BJ (cell line): ENCODE measurements at places on chromosomes 7 and 10.

- DNase-seq, result no peak
Measured at GRCh38 chr10:50604809-50605208, 18.9 kb downstream of the SGMS1 start.

GRCh38 chr7:110454713-110455112, 636.2 kb upstream of the LRRN3 start:
- DNase-seq, result no peak

- no peak for DNase-seq
Measured at GRCh38 chr10:66828957-66829356, 96.9 kb upstream of the LRRTM3 start.

- no peak for DNase-seq
Measured at GRCh38 chr10:94673614-94674321, 9.8 kb upstream of the CYP2C18 start.

- no peak for DNase-seq
Measured at GRCh38 chr10:61993711-61994401, 92.4 kb downstream of the ARID5B start.

- no peak for DNase-seq
Measured at GRCh38 chr10:79007421-79008319, 61.1 kb upstream of the ZMIZ1 start.

DNA sequence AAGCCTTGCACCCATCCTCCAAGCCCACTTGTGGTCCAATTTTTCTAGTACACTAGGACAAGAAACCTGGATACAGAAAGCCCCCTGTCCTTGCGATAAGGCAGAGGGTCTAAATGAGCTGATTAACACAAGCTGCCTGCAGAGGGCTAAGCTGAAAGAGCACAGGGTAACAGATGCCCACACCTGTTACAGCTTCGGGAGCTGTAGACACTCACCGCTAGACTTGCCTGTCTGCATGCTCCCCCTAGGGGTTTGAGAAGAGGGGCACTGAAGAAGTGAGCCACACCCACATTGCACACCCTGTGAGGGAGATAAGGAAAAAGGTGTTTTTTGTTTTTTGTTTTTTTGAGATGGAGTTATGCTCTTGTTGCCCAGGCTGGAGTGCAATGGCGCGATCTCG, 386.5 kb upstream of the AUTS2 start:
- no peak for DNase-seq

DNA sequence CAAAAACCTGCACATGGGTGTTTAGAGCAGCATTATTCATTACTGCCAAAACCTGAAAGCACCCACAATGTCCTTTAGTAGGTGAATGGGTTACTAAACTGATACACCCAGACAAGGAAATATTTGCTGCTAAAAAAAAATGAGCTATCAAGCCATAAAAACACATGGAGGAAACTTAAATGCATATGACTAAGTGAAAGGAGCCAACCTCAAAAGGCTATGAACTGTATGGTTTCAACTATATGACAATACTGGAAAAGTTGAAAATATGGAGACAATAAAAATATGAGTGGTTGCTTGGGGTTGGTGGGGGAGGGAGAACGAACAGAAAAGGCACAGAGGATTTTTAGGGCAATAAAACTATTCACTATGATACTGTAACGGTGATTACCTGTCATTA, 291.0 kb downstream of the TNS3 start:
- no peak for DNase-seq

- peak; percentile 10 for DNase-seq
Measured at GRCh38 chr7:81111781-81112540, 193.1 kb upstream of the SEMA3C start.

DNA sequence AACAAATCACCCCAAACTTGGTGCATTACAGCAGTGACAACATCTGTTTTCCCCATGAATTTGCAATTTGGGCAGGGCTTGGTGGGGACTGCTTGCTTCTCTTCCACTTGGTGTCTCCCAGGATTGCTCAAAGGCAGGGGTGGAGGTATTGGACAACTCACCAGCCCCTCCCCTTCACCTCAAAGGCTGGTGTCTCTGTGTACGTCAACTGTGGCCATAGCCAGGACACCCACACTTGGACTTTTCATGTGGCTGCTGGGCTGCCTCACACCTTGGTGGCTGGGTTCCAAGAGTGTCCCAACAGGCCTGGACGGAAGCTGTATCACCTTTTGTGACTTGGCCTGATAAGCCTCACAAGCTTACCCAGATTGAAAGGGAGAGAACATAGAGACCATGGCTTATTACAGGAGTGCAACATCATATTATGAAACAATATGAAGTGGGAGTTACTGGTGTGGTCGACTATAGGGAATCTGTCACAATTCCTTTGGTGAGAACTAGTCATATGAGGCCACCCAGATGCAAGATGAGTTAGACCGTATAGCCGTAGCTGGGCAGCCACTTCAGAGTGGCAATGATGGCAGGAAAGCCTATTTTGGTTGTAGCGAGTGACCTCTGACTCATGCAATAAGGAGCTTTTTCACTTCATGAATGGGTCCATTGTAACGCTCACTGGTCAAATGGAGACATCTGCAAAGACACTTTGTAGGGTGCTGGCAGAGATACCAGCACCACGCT, 187.6 kb upstream of the ITGB1 start:
- DNase-seq, result no peak

DNA sequence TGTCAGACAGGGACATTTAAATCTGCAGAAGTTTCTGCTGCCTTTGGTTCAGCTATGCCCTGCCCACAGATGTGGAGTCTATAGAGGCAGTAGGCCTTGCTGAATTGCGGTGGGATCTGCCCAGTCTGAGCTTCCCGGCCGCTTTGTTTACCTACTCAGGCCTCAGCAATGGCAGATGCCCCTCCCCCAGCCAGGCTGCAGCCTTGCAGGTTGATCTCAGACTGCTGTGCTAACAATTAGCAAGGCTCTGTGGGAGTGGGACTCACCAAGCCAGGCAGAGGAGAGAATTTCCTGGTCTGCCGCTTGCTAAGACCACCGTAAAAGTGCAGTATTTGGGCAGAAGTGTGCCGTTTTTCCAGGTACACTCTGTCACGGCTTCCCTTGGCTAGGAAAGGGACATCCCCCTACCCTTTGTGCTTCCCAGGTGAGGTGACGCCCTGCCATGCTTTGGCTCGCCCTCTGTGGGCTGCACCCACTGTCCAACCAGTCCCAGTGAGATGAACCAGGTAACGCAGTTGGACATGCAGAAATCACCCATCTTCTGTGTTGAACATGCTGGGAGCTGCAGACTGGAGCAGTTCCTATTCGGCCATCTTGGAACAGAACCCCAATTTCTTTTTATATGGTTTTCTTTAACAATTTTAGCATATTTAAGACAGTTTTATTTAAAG, 28.4 kb upstream of the VWDE start:
- no peak for DNase-seq
